NCI-H1417 treated with DMSO at 0.1 percent for 48 hours (cell line): ENCODE measurements at places on chromosomes 11 and 22.
A peak's percentile ranks its signal among the peaks of the same experiment; 100 is the strongest.

- no peak for DNase-seq
These were observed 37.8 kb upstream of the SORL1 start for GRCh38 chr11:121414141-121414913.

GRCh38 chr11:13862845-13863392 lies 99.6 kb upstream of the SPON1 start:
- no peak for DNase-seq

GRCh38 chr11:100876815-100877520 lies 189.9 kb downstream of the ARHGAP42 start:
- no peak for DNase-seq

DNA sequence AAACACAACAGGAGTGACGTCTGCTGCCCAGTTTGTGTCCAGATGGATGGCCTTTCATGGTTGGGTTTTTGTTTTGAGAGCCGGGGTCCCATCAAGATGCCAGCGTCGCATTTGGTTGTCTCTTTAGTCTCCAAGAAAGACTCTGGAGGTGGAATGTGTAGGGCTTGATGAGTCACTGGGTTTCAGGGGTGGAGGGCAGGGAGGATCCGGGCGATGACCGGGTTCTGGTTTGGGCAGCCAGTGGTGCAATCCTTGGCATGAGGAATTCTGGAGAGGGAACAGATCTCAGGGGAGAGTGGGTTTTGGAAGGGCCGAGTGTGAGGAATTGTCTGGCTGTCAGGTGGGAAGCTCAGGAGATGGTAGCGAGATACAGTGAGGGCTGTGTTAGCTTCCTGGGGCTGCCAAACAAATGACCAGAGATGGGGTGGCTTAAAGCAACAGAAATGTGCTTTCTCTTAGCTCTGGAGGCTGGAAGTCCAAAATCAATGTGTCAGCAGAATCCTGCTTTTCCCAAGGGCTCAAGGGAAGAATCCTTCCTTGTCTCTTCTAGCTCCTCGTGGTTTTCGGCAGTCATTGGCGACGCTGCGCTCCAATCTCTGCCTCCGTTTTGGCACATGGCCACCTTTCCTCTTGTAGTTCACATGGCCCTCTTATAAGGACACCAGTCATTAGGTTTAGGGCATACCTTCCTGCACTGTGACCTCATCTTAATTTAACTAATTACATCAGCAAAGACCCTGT lies 26.4 kb upstream of the PPFIA1 start:
- DNase-seq, result no peak

DNA sequence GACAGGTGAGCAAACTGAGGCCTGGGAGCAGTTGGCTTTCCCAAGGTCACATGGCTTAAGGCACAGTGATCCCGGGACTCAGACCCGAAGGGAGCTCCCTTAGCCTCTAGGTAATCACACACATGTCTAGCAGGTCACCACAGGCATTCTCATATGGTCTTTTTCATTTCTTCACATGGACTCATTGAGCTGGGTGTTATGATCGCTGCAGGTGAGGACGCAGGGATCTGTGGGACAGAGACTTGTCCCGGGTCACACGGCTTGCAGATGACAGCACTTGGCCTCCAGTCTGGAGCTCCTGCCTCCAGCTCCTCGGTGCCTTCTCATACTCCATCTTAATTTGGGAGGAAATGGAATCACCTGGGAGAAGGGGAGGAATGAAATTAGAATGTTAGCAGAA lies 23.6 kb upstream of the CACNG2 start:
- DNase-seq, result no peak

- DNase-seq, result no peak
These were observed 169.8 kb downstream of the SPON1 start for GRCh38 chr11:14132312-14132711.

DNA sequence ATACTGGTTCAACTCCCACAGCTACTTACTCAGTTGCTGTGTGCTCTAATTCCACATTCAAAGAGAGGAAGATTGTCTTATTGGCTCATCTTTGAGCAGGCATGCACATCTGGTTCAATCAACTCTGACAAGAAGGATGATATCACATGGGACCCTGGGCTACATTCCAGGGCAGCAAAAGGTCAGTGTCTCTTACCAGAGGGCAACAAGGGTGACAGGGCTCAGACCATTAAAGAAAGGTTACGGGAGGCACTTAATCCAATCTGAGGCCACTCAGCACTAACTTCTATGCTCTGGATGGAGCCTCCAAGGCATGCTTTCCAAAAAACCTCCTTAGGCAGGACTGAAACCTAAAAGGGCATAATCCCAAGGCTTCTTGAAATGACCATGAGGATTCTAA lies 549.4 kb upstream of the API5 start:
- DNase-seq, result no peak

DNA sequence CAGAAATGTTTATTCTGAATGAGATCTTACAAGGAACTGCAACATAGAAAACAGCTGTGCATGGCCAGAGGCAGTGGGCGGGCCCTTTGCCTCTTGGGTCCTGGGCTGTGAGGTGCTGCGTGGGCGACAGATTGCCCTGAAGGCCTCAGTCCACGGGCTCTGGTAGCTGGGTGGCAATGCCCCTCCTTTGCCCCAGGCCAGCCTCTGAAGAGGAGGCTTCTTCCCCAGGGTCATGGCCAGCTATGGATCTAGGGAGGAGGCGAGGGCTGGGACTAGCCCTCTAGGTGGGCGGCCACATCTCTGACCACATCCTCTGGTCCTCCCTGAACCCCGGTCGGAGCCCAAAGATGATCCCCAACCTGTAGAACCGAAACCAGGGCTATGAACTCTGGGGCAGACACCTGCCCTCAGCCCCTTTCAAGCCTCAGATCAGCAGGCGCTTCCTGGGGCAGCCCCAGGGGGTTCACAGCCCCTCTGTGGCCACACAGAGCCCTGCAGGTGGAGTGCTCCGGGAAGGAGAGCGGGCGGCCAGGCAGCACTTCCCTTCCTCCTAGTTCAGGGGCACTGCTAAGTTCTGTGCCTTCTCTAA lies 6.6 kb upstream of the CDC42BPG start:
- no peak for DNase-seq

DNA sequence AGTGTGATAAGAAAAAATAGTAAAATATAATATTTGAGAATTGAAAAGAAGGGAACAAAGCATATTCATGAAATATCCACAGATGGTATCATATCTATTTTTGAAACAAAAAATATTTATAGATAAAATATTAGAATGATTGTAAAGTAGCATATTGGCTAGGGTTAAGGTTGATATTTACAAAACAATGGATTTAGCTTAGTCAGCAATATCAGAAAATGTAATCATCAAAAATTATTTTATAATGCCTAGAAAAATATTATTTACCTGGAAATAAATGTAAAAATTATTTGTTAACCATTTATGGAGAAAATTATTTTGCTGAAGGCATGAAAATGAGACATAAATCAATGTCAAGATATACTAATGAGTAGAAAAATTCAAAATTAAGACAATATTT lies 12.8 kb downstream of the FAM111B start:
- DNase-seq, result no peak

- DNase-seq, result no peak
These were observed 618 bp upstream of the CERK start for GRCh38 chr22:46738647-46739093.

DNA sequence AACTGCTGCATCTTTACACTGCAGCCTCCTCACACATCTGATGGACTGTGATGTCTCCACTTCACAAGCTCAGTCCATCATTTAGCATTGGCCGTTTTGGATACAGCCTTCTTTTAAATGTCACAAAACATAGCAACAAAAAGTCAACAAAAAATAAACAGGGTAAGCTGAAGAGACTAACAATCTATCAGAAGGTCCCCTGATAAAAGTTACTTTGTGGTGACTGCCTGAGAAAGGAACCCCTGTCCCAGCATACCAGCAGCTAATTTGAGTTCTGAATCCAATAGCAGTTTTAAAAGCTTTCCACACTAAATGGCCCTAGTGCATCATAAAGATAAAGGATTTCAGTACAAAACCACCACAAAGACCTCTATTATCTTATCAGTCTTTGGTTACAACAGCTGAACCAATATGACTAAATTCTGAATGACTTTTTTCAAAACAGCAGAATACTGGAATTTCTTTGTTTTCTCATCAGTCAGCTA lies 162.4 kb downstream of the SOX6 start:
- DNase-seq, result no peak

- DNase-seq, result no peak
These were observed 35.0 kb upstream of the ATXN10 start for GRCh38 chr22:45636683-45637082.

DNA sequence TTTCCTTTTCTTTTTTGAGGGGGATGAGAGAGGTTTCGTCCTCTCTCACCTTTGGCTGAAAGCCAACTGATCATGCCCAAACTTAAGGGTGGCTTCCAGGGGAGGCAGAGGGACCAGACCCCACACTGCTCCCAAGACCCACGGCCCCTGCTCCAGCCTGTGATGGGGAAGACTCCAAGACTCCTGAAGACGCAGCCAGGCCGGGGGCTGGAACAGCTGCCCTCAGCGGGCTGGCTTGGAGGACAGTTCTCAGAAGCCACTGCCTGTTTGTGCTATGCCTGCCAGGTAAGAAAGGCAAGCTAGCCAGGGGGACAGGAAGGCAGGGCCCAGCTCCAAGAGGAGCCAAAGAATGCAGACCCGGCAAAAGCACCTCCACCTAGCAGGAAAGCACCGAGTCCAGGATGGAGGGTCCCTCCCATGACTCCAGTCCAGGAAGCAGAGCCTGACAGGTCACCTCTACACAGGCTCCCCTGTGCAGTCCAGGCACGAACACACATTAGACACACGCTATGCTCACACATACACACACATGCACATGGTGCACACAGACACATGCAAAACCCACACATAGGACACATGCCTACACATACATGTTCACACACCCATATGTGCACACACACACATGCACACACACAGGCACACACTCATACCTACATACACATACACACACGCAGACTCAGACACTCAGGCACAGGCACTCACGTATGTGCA lies 31.3 kb downstream of the GNB1L start:
- no peak for DNase-seq

DNA sequence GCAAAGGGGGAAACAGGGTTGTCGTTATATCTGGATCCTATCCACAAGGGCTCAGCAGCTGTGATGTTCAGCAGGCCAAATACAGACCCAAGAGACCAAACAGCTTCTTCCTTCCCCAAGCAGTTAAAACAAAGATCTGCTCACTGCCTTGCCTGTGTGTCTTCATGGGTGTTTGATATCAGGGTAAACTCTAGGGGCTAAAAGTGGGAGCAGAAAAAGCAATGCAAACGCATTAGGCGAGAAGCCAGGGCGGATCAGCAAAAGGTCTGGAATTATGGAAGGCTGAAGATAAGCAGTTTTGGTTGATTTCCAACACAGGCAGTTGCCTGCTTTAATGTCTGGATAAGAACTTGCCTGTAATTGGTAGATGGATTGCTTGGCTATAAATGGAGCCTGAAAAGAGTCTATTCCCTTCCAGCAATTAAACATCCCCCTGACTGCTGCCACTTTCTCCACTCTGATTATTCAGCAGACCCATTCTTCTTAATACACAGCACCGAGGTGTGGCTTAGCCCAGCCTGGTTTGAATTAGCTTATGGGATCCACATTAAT lies 126.3 kb downstream of the COMMD9 start:
- DNase-seq, result no peak

- DNase-seq, result no peak
These were observed 9.6 kb upstream of the C1QTNF6 start for GRCh38 chr22:37197451-37198257.

- no peak for DNase-seq
These were observed 47.7 kb downstream of the PDE2A start for GRCh38 chr11:72626414-72626936.

- DNase-seq, result no peak
These were observed 108.2 kb upstream of the CD44 start for GRCh38 chr11:35030716-35031213.

DNA sequence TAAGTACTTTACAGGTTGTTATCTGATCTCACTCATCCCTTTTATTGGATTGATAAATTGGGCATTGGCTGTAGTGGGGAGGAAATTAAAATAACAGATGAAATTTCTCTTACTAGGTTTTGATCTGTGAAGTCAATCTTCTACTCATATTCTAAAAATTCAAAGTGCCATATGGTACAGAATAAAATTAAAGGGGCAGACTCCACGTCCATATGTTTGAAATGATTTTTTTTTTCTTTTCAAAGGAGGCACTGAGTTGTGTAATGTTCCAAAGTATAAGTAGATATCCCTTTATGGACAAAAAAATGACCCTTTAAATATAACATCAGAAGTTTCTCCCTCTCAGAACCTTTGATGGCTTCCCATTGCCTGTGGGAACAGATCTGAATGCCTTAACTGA lies 207.4 kb downstream of the DBX1 start:
- DNase-seq, result no peak

DNA sequence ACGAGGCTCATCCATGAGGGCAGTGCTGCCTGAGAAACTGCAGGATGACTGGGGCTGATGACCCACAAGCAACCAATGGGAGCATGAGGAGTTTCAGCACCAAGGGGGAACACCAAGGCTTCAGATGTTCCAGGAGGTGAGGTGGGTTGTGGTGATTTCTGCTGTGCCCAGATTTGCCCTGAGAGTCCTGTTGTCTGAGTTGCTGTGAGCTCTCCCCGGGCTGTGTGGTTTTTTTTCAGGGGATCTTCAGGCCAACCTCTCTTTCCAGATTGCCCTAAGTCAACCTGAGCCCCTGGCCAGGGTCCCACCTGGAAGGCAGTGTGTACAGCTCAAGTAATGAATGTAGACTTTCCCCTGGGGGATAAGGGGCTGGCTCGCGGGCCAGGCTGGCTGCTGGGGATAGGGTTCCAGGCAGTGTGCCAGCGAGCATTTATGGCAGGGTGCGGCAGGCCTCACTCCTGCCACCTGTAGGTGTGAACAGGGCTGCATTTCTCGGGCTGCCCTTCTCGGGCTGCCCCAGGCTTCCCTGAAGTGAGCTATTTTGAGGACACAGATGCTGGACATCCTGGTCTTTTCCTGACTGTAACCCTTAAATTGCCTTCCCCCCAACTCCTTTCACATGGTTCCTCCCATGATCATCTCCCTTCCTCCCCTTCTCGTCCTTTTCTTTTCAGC lies 9.8 kb downstream of the SLC22A6 start:
- DNase-seq, result no peak

DNA sequence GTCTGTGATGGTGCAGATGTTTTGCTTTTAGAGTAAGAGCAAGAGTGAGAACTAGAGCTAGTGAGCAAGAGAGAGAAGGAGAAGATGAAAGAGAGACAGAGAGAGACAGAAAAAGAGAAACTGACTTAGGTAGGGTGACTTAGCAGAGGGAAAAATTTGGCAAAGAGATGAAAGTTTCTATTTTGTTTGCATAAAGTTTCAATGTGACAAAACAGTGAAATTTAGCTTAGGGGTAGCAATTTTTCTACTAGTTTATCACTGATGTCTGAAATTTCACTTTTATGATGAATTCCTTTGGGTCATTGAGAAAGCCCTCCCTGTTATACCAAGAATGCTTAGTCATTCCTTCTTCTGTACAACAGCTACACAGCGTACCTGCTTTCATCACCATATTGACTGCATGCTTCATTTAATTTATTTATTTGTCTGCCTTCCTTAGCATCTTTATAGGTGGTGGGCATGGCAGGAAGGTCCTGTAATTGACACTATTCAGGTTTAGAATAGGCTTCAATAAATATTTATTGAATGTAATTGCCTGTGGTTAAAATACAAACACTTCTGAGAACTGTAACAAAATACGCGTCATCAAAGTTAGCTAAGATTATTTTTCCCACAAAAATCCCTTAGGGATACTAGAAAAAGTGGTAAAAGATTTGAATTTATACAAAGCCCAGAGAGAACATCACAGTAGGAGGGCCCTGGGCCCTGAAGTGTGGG lies 19.9 kb upstream of the CTSC start:
- peak; percentile 16 for DNase-seq
